Fibroblast of the aortic adventitia (primary cell): ENCODE measurements at places on chromosomes 11 and 22. TPM values are rescaled to one million over a fixed set of nuclear protein-coding genes. Genes with fewer than 3 reads are reported as not detected.

TRPC6 gene
- 0.16 and 0.72 TPM in 2 replicates for total RNA-seq

DNA sequence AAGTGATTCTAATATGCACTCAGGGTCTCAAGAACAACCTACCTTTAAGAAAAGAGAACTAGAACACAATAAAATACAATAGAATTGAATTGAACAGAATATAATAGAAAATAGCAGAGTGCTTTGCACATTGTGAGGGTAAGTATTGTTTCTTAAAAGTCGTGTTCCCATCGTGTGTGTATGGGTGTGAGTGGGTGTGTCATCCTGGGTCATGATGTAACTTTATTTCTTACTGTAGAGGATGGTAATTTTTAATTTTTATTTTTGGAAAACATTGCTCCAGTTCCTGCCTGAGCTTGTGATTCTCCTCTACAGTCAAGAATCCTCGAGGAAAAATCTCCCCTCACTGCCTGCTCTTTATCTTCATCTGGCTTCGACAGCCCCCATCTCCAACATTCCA is 75.7 kb upstream of the CSNK2A3 start:
- DNase-seq, result no peak

DNA sequence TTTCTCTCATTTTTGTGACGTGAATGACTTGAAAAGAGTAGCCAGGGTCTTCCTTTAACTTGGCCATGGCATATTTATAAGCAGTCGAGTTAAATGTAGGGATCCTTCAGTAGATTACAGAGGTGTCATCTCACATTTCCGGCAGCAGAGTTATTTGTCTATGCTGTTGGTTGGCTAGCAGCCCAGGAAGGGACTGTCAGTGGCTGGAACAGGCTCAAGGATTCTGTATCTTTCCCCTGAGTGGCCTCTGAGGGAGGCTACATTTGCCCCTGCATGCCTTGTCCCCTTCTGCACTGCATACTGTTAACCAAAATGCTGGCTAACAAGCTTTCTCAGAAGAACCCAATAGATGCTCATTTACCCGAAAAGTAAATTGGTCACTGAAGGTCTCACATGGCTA is 187.6 kb downstream of the PGR start:
- DNase-seq, result no peak

PGM2L1 gene
- 4.2 and 4.3 TPM in 2 replicates for total RNA-seq

- no peak for DNase-seq
Measured at GRCh38 chr11:95299078-95299679, 68.2 kb upstream of the SESN3 start.

DNA sequence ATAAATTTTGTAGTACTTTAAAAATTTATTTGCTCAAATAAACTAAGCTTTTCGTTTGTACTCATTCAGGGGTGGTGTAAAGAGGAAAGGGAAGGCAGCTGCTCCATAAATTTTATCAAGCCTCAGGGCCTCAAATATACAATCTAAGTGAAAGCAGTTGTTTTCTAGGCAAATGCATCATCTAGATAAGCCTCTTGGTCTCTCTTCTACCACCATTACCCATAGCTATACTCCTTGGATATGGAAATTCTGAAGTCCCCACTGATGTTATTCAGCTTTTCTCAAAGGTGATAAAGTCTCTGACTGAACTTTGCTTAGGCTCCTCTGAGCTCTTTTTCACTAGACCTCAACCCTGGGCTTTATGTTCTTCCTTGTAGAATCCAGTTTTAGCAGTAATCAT is 1313.1 kb downstream of the JRKL start:
- no peak for DNase-seq

- peak; percentile 84 for DNase-seq
Measured at GRCh38 chr22:27810609-27811151, 9.1 kb upstream of the MN1 start.

- DNase-seq, result no peak
Measured at GRCh38 chr22:49009359-49010063, 818.2 kb downstream of the BRD1 start.

RGL4 gene
- not detected in 2 replicates for total RNA-seq

ZNF70 gene
- total RNA-seq, result 5.3 and 5.9 TPM in 2 replicates

- DNase-seq, result no peak
Measured at GRCh38 chr11:56160217-56160616, at the start of gene OR8K5. Gene OR8K5 (minus strand): TSS chr11:56160317. CDS start chr11:56160317, 0 bp downstream.

SELENOM gene
- 82.0 and 97.9 TPM in 2 replicates for total RNA-seq
